Kidney (tissue), 22 donors: ENCODE measurements at places on chromosomes 2 and 18.

DNA sequence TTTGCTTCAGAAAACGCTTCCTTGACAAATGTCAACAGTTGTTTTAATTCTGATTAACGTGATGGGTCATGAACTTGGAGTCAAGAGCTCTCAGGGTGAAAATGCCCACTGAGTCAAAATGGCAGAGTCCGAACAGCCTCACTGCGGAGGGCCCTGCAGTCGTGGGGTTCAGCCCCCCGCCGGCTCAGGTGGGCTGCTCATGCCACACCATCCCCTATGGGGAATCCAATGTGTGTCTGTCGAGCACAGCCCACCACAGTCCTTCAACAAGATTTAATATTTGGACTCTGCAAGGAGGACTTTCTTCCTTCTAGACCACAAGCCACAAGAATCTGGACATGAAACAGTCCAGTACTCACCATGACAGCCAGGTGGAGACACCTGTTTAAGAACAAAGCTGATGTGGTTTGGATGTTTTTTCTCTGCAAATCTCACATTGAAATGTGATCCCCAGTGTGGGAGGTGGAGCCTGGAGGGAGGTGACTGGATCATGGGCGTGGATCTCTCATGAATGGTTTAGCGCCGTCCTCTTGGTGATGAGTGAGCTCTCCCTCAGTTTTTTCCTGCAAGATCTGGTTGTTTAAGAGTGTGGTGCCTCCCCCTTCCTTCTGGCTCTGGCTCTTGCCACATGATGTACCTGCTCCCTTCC, 201.0 kb downstream of the NDUFA10 start:
- DNase-seq, result peak; percentile 80

GRCh38 chr2:71531522-71532047, 78.2 kb downstream of the DYSF start:
- no peak for DNase-seq

DNA sequence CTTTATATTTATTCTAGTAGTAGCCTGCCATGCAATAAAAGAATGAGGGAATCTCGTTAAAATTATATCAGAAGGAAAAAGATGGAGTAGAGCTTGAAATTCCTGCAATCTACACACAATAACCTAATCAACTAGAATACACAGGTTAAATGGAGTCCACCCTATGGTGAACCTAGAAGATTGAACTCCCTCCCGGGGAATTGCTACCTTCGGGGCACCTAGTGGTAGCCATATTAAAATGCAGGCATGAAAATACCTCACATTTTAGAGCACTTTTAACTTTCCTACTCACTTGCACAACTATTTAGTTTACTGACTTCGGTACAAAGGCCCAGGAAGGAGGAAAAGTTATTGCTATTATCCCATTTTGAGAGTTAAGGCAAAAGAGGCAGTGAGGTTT, 174.5 kb downstream of the SS18 start:
- DNase-seq, result no peak

DNA sequence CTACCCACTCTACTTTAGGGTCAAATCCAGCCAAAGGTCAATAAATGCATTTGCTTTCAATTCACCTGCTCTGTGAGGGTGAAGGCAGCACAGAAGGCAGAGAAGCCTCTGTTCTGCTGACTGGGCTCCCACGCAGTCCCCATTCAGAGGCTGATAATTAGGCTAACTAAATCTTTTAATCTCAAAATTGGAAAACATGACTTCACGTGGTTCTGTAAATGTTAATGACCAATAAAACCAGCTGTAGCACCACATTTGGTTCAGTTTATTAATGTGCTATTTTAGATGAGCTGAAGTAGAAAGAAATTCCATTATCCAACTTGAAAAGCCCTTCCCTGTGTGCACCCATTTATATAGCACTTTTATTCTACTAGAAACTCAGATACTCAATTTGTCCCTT, 310.6 kb downstream of the C1D start:
- DNase-seq, result no peak

- DNase-seq, result no peak
These were observed 68.3 kb downstream of the NEB start for GRCh38 chr2:151665959-151666358.
